ENCODE measurements at places on chromosomes 12 and 14.

- DNase-seq = no peak
Observed at GRCh38 chr12:130713581-130713991, 2.5 kb downstream of the RIMBP2 start.

DNA sequence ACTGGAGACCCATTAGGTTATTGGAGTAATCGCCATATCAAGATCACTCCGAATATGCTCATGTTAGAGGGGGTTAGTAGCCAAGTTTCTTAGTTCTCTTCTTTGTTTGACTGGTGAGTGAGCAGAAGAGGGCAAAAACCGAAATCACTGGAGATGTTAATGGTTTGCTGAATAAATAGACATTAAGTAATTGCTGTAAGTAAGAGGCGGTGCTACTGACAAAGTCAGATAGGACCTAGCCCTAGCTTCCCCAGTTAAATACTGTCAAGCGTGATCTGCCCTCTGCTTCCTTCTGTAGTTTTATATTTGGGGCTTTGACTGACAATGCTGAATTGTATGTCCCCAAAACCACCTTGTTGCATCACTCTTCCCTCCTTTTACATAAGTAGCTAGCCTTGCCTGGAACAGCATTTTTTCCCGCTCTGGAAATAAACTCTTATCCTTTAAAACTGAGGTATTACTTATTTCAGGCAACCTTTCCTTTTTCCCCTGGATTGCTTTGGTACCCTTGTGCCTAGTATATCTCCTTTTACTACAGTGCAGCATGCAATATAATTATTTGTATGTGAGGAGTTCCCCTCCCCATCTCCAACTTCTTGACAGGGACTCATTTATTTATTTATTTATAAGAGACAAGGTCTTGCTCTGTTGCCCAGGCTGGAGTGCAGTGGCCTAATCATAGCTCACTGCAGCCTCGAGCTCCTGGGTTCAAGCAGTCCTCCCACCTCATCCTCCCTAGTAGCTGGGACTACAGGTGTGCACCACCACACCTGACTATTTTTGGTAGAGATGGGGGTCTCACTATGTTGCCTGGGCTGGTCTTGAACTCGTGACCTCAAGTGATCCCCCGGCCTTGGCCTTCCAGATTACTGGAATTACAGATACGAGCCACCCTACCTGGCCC lies 1.4 kb downstream of the SNRPF start:
- DNase-seq = no peak

- DNase-seq = no peak
Observed at GRCh38 chr12:124024776-124025175, 51.8 kb downstream of the ZNF664 start.

- no peak for DNase-seq
Observed at GRCh38 chr14:93663317-93663716, 125.0 kb downstream of the PRIMA1 start.

DNA sequence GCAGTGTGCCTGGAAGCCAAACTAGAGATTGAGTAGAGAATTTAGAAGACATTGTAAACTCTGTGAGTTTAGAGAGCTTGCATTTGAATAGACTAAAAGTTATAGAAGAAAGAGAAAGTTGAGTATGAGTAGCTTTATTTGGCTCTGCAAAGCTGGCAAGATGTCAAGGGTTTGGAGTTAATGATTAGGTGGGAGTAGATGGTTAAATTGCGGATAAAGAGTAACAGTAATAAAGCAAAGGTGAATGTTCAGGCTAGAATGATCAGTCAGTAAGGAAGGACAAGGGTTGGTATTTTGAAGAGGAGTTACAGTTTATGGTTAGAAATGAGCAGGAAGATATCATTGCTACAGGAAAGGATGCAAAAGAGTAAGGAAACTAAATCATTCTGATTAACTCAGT lies 5.2 kb downstream of the PPM1A start:
- DNase-seq = no peak

GRCh38 chr14:98903371-98903770 lies 368.6 kb downstream of the BCL11B start:
- no peak for DNase-seq

DNA sequence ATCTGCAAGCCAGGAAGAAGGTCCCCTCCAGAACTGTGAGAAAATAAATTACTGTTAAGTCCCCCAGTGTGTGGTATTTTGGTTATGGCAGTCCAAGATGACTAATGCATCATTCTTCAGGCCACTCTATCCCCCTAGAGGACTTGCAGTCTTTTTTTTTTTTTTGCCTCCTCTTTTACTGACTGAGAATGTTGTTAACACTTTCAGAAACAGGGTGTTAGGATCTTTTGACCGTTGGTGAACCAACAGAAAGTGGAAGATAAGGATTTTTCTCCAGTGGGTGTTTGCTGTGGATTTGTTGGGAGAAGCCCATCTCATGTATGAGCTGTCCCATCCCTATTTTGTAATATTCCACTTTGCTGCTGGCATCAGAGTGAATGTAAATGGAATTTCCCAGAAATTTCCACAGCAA lies 37.8 kb downstream of the MARK3 start:
- no peak for DNase-seq

- DNase-seq = no peak
Observed at GRCh38 chr12:51377099-51377984, 13.9 kb downstream of the GALNT6 start.

GRCh38 chr12:45893240-45893639 lies 97.1 kb downstream of the SCAF11 start:
- no peak for DNase-seq

GRCh38 chr14:102571478-102572042 lies 20.9 kb upstream of the RCOR1 start:
- DNase-seq = no peak

Measured in spinal cord (tissue), 10 donors.